Activated T-helper 17 cell treated with anti-CD3 and anti-CD28 coated beads, Interleukin-2, amount 50 U/mL, for 72 hours (primary cell): ENCODE measurements at places on chromosomes 12 and 14.

DNA sequence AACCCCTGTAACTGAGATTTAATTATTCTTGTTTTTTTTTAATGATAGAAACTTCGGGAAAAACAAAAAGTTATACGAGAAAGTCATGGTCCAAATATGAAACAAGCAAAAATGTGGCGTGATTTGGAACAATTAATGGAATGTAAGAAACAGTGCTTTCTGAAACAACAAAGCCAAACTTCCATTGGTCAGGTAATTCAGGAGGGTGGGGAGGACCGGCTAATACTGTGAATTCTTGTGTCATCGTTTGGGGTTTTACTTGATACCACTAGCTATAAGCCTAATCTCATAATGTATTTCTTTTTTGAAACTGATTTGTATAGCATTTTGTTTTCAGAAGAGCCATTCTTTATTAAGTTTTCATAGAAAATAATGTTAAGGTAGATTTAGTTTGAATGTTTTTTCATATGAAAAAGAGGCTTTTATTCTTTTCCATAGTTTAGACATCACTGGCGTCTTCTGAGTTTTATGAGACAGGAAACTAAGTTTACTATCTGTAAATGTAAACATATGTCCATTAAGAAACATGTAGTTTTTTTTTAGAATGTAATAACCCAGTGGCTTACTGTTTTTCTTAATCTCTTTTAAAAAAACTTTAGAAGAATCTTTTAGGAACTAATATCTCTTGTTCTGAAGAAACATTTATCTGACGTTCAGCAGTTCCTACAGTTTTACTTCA lies 62.9 kb upstream of the ATP2A2 start:
- ATAC-seq, result no peak

GRCh38 chr14:45807178-45807899 lies 554.3 kb upstream of the MIS18BP1 start:
- no peak for ATAC-seq

DNA sequence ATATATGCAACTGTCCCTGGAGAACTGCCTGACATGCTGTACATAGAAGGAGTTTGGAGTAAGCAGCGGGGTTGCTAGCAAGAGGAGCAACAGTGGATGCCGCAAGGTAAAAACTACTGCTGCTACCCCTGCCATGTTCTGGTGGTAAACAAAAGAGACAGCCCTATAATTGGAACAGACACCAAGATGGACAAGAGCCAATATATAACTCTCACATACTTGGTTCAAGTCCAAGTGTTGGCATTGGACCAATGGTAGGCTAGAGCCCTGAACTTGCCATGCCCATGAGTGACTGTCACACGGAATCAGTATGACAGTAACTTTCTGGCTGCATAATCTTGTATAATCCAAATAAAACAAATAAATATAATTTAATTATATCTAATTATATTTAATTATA lies 13.7 kb downstream of the ATXN7L3B start:
- ATAC-seq, result no peak

DNA sequence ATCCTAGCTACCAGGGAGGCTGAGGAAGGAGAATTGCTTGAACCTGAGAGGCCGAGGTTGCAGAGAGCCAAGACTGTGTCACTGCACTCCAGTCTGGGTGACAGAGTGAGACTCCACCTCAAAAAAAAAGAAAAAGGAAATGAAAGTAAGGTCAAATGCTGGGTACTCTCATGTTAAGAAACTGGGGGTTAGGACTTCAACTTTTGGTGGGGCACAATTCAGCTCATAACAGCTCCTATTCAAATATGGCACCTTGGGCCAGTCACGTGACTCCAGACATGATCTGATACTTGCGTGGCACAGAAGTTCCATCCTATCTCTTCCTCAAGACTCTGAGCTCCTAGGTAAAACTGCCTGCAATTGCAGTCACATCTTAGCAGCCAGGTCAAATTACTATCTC lies 142.7 kb downstream of the EGLN3 start:
- ATAC-seq, result no peak

DNA sequence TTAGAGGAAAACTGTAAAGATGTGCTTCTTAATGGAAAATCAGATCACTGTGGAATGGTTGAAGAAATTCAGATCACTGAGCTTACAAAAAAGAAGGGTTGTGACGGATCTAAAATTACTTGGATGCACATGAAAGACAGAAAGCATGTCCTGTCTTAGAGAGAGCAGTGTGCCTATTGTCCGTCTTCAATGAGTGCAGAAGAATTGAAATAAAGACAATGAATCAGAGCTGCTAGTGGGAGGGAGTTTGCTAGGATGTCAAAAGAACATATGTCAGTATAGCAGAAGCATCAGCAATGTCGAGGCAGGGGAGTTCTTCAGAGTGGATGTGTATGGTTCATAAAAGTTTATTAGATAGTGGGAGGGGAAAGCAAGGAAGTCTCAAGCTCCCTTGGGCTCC lies 172.7 kb downstream of the SYNE2 start:
- no peak for ATAC-seq

DNA sequence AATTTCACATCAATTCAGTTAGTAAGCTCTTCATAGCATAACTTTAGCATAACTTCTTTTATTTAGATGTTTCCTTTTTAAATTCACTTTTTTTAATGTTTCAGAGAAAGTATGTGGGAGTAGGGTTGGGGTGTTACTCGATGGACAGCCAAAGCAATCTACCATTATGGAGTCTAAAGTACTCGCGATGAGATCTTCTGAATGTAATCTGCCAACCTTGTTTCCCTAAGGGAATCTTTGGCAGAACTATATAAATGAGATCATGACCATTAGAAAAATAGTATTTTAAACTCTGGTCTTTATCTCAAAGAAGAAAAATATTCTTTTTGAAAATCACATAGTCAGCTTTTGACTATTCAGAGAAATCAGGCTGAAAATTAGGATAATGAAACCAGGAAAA lies 103.9 kb downstream of the BBS10 start:
- ATAC-seq, result no peak

DNA sequence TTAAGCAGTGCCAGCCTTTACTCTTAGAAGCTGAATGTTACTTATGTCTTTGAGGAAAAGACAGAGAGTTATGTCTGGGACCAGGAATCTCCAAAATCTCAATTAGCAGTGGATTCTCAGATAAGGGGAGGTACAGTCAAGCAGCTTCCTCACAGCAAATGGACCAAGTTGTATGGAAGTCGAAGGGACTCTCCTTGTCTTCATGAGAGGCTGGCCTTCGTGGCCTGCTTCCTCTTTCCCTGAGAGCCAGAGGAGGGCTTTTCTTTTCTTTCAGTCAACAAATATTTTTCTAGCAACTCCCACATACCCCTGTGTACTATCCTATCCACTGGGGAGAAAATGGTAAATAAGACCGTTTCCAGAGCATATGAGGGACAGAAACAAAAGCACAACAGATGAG lies 6.6 kb upstream of the WNT5B start:
- no peak for ATAC-seq

DNA sequence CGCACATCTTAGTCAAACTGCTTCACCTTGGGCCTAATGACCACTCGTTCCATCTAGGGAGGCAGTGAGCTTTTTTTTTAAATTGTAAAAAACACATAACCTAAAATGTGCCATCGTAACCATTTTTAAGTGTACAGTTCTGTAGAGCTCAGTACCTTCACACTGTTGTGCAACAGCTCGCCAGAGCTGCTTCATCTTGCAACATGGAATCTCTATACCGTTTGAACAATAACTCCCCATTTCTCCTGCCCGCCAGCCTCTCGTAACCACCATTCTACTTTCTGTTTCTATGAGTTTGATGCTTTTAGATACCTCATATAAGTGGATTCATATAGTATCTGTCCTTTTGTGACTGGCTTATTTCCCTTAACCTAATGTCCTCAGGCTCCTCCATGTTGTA lies 196.2 kb downstream of the CHST11 start:
- ATAC-seq, result no peak

- ATAC-seq, result no peak
These were observed 1.6 kb downstream of the GDF11 start for GRCh38 chr12:55744340-55745030.
